Neural progenitor cell (in vitro differentiated cells): ENCODE measurements at places on chromosomes 6 and 20. TPM values are rescaled to one million over a fixed set of nuclear protein-coding genes. Genes with fewer than 3 reads are reported as not detected.

Gene GRIK2
- 0.88 and 1.5 TPM in 2 replicates for total RNA-seq

Gene KCNS1
- total RNA-seq = 0.03 TPM in 1 of 2 replicates, not detected in the other

Gene LIN28B
- total RNA-seq = 105 and 165 TPM in 2 replicates

Gene EXOC2
- 37.3 and 46.5 TPM in 2 replicates for total RNA-seq

Gene ELOVL2
- 5.8 and 9.1 TPM in 2 replicates for total RNA-seq

Gene PAX1
- total RNA-seq = not detected in 2 replicates

GRCh38 chr20:35474303-35474871 lies 19.0 kb downstream of the CEP250 start:
- no peak for DNase-seq

DNA sequence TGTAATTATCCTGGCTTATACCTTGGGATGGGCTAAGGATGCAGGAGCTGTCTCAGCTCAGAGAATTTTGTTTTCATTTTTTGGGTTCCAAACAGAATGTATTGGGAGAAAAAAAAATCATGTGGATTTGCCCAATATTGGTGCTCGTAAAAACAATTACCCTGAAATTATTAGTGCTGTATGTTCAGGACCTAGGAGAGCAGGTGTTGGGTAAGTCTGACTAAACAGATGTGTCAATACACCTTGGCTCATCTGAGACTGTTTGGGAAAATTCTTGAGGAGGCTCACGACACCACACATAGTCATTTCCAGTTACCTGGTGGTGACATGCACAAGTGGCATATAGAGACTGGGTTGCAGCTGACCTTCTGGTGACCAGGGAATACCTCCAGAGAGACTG lies 802.1 kb upstream of the FLRT3 start:
- DNase-seq = no peak

DNA sequence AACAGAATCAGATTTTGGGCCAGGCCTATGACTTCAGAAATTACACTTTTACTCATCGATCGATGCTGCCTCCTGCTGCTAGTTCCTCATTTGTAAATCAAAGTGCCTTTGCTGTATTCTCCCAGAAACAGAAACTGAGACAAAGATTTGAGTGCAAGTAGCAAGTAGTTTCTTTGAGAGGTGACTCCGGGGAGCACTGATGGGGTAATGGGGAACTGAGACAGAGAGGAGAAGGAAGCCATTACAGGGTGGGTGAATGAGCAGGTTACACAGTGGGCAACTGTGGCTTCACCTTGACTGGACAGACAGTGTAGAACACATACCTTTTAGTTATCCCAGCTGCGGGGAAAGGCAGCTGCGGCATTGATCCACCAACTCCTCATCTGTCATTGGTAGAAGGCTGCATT lies 9.7 kb upstream of the CD40 start:
- DNase-seq = no peak

DNA sequence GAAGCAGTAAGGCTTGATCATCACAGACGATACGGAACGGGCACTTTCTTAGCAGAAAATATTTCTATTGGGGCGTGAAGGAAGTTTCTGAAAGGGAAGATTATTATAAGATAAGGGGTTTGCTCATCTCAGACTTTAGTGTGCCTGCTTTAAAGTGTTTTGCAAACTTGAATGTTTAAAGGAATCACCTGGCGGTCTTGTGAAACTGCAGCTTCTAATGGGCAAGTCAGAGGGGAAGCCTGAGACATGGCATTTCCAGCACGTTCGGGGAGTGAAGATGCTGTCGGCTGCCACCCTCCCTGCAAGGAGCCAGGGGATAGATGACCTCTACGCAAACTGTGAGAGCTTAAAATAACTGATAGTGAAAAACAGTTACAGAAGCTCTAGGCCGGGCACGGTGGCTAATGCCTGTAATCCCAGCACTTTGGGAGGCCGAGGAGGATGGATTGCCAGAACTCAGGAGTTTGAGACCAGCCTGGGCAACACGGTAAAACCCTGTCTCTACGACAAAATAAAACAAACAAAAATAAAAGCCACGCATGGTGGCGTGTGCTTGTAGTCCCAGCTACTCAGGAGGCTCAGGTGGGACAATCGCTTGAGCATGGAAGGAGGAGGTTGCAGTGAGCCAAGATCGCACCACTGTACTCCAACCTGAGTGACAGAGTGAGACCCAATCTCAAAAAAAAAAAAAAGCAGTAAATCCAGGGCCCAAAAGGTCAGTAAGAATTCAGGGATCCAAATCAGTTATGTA lies 2.3 kb upstream of the KIF16B start:
- peak; percentile 30 for DNase-seq

- DNase-seq = no peak
Observed at GRCh38 chr20:15061061-15061430, 723.6 kb upstream of the FLRT3 start.

DNA sequence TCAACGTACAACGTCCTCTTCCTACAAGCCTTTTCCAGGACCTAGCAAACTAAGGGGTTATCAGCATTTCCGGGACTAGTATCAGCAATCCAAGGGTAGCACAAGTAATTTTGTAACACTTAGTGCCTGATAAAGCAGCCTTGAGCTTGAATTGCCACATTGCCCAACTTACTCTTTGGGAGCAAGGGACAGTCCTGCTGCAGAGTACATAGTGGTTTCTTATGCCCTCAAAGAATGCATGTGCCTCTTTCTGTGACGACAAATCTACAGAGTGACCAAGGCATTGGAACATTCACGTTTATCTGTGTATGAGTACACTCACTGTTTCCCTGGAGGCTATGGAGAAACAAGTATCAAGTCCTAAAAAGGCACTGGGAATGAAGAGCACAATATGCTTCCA lies 3.2 kb upstream of the ID4 start:
- no peak for DNase-seq

- DNase-seq = peak; percentile 77
Observed at GRCh38 chr6:38871741-38872568, 156.8 kb downstream of the DNAH8 start.

GRCh38 chr6:145621776-145622175 lies 113.5 kb downstream of the EPM2A start:
- DNase-seq = no peak

DNA sequence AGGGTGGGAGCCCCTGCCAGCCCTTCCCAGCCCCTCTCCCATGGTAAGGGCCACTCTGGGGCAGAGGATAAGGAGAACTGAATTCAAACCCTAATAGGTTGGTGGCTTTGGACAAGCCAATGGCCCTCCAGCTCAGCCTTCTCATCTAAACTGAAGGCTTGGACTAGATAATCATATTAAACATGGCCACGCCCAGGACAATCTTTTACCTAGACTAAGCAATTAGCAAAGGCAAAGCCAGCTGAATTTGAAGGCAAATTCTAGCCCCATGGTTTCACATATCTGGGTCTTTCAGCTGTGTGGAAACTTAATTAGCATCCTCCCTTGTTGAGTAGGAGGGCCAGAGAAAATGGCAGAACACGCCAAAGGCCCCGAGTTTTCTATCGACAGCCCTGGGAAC lies 10.7 kb downstream of the SLC22A23 start:
- DNase-seq = no peak

DNA sequence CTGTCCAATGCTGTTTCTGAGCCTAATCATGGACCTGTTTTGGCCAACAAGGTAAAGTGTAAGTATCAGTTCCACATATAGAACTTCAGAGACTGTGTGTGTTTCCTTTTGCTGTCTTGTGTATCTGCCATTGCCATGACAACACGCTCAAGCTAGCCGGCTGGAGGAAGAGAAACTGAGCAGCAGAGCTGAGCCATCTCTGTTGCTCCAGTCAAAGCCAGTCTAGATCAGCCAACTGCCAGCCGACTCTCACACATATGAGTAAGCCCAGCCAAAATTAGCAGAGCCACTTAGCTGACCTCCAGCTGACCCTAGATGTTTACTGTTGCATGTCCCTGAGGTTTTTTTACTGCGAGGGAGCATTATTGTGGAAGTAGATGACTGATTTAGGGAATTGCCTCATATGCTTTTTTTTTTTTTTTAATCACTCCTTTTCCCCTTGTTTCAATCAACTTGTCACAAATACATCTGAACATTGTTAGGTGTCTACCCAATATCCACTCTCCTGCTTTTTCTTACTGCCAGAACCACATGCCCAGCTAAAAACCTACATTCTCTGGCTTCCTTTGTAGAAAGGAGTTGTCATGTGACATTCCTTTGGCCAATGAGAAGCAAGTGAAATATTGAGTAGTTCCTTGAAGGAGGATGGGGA lies 304.3 kb upstream of the SUPT3H start:
- DNase-seq = no peak

- no peak for DNase-seq
Observed at GRCh38 chr6:148265054-148265453, 77.6 kb upstream of the SASH1 start.

GRCh38 chr20:24991897-24992486 lies 559 bp downstream of the APMAP start:
- DNase-seq = peak; percentile 53

GRCh38 chr6:26092443-26092842 lies 5.2 kb downstream of the HFE start:
- DNase-seq = no peak
